ENCODE measurements at places on chromosomes 4 and X. TPM values are rescaled to one million over a fixed set of nuclear protein-coding genes. Genes with fewer than 3 reads are reported as not detected.

GRCh38 chr4:83490876-83491450, 6.1 kb upstream of the ABRAXAS1 start:
- no peak for DNase-seq

DNA sequence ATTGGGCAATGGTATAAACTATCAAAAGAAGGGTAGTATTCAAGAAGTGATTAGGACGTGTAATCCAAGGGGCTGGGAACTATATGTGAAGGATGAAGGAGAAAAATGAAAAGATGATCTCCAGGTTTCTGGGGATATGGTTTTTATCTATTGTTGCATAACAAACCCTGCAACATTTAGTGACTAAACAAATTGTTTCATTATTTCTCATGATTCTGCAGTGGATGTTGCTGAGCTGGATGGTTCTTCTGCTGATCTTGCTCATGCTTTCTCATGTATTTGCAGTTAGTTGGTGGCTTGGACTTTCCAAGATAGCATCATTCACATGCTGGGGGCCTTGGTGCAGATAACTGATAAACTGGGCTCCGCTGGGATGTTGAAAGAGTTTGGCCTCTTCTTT, 29.1 kb downstream of the PHOX2B start:
- DNase-seq = no peak

AR gene
- not detected for total RNA-seq

FGF13 gene
- not detected for total RNA-seq

GRCh38 chr4:108775921-108776320, 13.1 kb upstream of the ETNPPL start:
- DNase-seq = no peak

GRCh38 chr4:832536-832935, 6.6 kb upstream of the CPLX1 start:
- DNase-seq = no peak

CMC4 gene
- 7.6 TPM for total RNA-seq

- no peak for DNase-seq
These were observed 156.8 kb downstream of the MGST2 start for GRCh38 chr4:139822391-139822790.

- no peak for DNase-seq
These were observed 934 bp upstream of the SEC31A start for GRCh38 chr4:82891707-82892466.

- no peak for DNase-seq
These were observed 78.5 kb downstream of the ELOVL6 start for GRCh38 chr4:110119880-110120279.

GRCh38 chr4:55613621-55614020, 21.6 kb upstream of the PDCL2 start:
- no peak for DNase-seq

DNA sequence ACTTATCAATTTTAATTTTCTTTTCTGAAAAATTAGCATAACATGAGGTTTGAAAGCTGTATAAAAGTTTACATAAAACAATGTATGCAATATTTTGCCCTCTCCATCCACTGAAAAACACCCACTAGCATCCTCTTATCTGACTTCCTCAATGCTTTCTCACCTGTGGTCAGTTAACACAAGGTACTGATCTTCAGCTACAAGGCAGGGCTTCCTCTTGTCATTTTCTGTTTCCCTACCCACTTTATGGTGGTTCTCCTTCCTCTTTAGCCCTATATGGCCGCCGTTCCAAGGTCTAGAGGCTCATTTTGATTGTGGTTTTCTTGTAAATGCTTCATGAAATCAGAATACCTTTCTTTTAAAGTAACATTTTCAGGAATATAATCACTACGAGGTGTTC, 618.6 kb upstream of the CPEB2 start:
- DNase-seq = no peak

DNA sequence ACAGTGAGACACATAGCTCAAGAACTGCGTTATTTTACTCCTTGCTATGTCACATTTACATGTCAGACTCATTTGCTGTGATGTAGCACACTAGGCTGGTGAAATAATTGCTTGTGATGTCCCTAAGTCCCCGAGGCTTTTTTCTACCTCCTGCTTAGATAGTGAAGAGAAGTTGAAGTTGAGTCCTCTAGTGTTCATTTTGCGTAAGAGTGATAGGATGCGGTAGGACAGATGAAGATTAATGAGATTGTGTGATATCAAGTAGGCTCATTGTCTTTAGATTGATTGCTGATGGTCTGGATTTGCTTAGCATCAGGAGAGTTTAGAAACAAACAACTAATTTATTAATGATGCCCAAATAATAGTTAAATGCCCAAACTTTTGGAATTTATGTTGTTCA, 173.6 kb upstream of the NUDT6 start:
- no peak for DNase-seq

SMPX gene
- not detected for total RNA-seq

DNA sequence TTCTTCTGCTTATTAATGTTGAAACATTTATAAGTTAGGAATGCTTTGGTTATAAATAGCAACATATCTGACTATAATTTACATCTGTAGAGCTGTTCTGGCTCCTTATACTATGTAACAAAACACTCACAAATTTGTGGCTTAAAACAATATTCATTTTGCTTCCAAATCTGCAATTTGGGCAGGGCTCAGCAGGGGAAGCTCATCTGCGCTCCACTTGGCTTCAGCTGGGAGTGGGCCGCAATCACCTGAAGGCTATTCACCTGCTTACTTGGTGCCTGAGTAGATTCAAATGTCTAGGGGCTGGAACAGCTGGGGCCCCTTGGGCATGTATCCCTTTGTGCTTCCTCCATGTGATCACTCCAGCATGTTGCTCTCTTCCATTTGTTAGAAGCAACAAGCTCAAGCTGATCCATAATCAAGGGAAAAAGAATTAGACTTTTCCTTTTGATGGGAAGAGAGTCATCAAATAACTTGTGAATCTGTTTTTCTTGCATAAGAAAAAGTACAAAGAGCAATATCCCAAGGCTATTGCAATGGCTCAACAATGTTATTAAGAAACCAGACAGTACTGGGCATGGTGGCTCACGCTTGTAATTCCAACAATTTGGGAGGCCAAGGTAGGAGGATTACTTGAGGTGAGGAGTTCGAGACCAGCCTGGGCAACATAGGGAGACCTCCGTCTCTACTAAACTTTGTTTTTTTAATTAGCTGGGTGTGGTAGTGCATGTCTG, 34.8 kb upstream of the CBR4 start:
- no peak for DNase-seq

DNA sequence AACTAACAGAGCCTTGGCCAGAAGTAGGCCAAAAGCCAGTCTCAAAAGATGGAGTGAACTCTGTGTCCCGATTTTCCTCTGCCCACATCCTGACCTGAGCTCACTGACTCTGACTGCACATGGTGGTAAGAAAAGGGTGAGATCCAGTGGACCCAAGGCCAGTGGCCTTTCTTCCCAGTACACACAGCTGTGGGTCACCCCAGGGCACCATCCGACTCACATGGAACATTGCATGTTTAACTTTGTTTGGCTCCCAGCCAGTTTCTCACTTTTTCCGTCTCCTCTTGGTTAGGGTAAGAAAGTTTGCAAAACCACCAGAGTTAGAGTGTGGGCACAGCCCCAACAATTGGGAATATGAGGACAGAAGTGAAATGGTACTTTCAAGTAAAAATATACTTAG, 69.8 kb downstream of the GAB1 start:
- no peak for DNase-seq

DNA sequence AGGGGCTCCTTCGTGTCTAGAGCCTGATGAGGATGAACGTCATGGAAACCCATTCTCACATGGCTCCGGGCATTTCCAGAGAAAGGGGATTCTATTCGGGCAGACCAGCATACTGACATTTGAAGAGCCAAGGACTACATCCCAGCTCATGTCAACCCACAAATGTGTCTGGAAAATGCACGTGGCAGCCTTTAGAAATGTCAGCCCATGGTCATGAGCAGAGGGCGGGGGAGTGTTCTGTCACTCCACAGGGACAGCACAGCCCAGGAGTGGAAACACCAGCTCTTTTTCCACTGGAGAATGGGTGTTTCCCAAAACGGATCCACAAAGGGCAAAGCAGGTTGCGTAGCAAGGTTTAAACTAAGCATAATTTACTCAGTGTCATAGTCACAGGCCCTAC, 207.0 kb downstream of the BCOR start:
- no peak for DNase-seq

DNA sequence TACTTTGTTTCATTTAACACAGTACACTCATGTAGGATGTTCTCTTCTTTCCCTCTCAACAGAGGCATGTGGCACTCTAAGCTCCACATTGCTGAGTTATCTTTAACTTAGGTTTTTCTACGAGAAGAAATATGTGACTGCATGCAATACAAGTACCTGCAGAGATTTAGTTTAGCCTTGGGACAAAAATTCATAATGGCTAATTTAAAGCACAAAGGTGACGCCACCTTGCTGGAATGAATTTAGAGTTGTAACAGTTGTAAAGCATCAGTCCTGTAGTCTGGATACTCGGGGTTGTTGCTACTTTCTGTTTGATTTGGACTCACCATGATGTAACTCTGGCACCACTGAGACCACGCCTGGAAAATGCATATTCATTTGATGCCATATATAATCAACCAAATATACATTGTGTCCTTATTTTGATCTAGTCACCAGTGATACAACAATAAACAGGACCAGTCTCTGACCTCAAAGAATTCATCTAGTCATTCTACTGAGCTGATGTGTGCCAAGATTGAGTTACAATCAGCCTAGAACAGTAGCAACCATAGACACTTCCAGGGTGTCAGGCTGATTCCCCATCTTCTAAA, 451.0 kb upstream of the ZFP42 start:
- DNase-seq = no peak

GRCh38 chr4:24683116-24683515, 98.8 kb upstream of the DHX15 start:
- DNase-seq = no peak

GPR50 gene
- not detected for total RNA-seq

DNA sequence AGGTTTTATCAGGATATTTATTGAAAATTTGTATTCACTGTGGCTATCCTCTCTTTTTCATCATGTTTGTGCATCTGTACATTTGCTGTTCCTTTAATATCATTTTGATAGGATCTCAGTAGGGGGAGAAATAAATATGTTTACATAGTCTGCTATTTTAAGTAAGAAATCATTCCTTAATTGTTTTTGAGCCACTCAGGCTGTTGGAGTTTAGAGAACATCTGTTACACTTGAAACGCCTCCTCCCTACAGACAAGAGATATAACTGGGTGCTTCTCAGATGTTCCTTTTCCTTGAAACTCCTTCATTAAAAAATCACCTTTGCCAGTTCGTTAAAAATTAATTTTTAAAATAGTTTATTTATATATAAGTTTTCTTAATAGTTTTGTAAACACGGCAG, 59.4 kb downstream of the QRFPR start:
- no peak for DNase-seq

TECRL gene
- total RNA-seq = not detected

- DNase-seq = no peak
These were observed 32.2 kb downstream of the COPS4 start for GRCh38 chr4:83067058-83067639.

ADRA2C gene
- 0.35 TPM for total RNA-seq

GRCh38 chr4:41913509-41913908, 21.7 kb upstream of the TMEM33 start:
- no peak for DNase-seq

DNA sequence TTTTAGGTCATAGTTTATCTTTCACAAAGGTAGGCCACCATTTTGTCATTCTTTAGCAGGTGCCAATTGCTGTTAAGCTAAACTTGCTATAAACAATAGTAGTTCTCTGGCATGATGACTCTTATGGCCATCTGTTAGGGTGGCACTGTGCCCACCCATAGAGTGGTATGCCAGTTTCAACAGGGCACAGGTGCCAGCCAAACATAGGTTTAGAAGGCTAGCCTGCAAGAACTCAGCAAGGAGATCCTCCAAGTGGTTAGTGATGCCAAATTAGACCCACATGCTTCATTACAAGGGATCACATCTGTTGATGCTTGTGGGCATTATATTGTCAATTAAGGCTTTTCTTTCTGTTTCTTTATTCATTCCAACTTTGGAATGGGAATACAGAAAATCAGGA, 204.5 kb downstream of the FMR1NB start:
- no peak for DNase-seq

TMEM35A gene
- total RNA-seq = not detected

SPANXA1 gene
- total RNA-seq = not detected

- DNase-seq = no peak
These were observed 44.8 kb upstream of the ANK2 start for GRCh38 chr4:113004655-113005054.

NWD2 gene
- not detected for total RNA-seq

DNA sequence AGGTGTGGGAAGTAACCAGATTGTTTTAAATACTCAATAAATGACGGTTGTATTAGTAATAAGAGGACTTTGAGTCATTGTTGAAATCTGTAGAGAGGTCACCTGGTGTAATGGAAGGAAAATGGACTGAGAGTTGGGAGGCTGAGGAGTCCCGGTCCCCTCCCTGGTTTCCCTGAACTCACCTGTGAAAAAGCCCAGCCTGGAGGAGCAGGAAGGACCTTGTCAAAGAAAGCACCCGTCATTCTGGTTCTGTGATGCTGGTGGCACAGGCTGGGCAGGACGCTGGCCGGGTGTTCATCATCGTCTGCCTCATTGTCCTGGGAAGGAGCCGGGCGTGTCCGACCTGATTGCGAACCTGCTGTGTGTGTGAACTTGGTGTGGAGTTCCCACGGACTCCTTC, 70.8 kb downstream of the SORCS2 start:
- no peak for DNase-seq

- no peak for DNase-seq
These were observed 22.3 kb upstream of the RNF150 start for GRCh38 chr4:141155586-141155985.

DNA sequence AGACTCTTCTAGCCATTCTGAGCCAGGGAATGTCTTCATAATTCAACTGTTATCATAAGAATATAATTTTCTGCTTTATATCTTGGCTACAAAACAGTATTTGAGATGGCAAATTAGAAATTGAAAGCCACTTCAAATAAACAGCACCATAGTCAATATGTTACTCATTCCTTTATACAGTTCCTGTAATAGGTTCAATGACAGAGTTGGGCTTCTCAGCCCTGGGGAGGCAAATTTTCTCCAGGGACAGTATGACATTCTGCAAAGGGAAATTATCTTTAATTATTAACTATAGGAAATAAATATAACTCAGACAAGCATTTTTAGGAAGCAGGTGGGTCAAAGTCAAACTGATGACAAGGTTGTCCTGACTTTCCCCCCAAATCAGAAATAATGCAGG, 71.9 kb upstream of the RPS6KA6 start:
- no peak for DNase-seq

ANXA5 gene
- total RNA-seq = 161 TPM

GRCh38 chr4:73800206-73800605, 36.3 kb upstream of the CXCL6 start:
- DNase-seq = no peak

MAGEB17 gene
- not detected for total RNA-seq

DNA sequence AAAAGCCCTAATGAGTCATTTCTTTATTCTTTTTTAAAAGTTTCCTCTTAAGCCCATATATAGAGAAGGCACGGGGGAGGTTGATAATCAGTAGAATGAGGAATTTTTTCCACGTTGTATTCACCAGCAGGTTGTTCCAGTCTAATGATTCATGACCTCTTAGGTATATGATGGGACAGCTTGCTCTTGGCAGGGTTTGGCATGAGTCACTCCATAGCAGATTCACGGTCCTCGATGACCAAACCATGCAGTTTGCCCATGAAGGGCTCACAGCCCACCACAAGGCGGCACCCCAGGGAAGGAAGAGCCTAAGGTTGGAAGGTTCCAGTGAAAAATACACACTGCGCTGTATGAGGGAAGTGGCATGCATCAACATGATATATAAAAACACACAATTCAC, 623.8 kb upstream of the DIPK2B start:
- DNase-seq = no peak

CNGA1 gene
- total RNA-seq = 0.55 TPM
